ENCODE measurements at places on chromosomes 6 and 20.

DNA sequence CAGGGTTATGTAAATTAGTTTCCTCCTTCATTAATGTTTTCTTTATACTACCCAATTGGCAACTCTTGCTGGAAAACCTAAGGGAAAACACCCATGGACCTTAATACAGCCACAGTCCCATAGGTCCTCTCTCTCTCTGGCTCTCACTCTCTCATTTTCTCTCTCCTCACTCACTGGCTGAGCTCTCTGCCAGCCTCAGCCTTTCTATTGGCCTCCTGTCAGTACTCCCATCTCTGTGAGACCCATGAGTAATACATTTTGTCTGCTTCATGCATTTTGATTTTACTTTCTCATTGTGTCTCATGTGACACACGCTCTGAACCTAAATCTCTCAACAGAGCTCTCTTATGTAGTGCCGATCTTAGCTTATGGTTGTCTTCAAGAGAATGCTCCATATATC is 907.5 kb downstream of the C6orf118 start:
- DNase-seq, result no peak

DNA sequence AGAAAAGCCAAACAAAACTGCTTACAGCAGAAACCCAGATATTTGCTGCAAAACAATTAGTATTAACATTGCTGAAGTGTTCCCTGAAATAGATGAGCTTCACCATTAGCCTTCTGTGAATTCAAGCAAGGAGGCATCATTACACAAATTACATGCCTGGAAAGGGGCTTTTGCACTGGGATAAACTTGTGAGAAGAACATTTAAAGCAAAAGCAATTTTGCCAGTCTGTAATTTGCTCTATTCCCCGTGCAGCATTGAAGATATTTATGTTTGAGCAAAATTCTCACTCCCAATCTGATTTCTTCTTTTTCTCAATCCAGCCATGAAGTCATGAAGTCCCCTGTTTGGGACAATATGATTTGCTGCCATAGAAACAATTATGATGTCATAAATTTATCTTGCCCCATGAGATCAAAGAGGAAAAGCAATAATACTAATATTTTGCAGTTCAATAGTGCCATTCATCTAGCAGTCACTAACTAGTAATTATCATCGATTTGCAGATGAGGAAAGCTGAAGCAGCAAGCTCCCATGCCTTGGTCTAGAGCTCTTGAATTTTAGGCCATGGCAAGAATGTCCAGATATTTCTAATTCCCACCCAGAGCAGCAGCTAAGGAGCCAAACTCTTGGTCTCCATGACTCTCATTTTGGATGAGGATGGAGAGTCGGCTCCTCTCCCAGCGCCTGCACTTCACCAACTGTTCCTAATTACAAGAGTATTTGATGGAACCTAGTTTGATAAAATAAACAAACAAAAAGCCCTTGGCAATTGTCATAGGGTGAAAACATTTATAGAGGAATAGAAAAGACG is 49.5 kb upstream of the CCN6 start:
- no peak for DNase-seq

DNA sequence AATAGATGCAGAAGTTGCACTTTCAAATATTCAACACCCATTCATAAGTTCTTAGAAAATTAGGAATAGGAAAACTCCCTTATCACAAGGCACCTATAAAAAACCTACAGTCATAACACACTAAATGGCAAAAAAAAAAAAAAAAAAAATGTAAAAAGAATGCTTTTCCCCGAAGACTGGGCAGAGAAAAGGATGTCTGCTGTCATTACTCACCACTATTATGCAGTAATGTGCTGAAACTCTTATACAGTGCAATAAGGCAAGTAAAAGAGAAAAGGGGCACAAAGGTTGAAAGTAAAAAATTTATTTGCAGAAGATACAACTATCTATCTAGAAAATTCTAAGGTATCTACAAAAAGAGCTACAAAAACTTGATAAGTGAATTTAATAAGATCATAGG is 607.8 kb upstream of the ARID1B start:
- DNase-seq, result no peak

DNA sequence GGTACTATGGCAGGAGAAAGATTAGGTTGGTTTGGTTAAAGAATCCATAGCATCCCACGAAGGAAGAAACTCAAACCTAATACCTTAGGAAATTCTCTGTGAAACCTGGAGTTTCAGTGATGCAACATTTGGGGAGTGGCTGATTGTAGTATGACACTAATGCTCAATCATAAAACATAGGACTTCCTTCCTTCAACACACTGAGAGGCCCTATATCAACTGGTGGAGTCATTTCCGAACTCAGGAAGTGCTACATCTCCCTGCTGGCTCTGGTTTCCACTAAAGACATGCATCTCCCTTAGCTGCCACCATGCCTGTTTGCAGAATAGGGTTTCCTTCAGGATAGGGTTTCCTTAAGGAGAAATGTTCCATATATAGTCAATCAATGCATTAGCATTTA is 5.2 kb upstream of the MANEA start:
- no peak for DNase-seq

GRCh38 chr6:28597217-28597835 is 71.6 kb downstream of the GPX5 start:
- DNase-seq, result no peak

Measured in C1 segment of cervical spinal cord (tissue), 14 donors.